Activated CD8-positive, alpha-beta memory T cell treated with anti-CD3 and anti-CD28 coated beads, Interleukin-2, amount 50 U/mL, for 48 hours (primary cell): ENCODE measurements at places on chromosomes 4 and X.

GRCh38 chr4:174526731-174527130, 4.4 kb upstream of the HPGD start:
- no peak for DNase-seq

GRCh38 chrX:116449156-116449555, 12.8 kb downstream of the SLC6A14 start:
- DNase-seq, result no peak

- DNase-seq, result no peak
Observed at GRCh38 chr4:107853444-107854355, 29.0 kb downstream of the SGMS2 start.

DNA sequence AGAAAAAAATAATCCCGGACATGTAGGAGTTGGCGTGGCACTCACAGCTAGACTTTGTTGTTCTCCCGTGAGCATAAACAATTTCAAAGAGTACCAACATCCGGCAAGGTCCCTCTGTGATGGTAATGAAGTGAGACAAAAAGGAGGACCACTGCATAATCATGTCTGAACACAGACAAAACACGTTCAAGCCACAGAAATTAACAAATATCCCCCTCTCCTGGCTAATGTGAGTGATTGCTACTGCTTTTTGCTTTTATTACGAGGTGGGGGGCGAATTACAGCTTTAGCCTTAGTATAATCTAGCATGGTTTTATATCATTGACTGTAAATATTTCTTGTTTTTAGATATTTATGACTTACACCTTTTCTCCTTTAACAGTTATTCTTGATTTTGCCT, 118.5 kb downstream of the PLS3 start:
- DNase-seq, result no peak

GRCh38 chr4:8320386-8320750, 50.8 kb downstream of the HTRA3 start:
- peak; percentile 38 for DNase-seq

DNA sequence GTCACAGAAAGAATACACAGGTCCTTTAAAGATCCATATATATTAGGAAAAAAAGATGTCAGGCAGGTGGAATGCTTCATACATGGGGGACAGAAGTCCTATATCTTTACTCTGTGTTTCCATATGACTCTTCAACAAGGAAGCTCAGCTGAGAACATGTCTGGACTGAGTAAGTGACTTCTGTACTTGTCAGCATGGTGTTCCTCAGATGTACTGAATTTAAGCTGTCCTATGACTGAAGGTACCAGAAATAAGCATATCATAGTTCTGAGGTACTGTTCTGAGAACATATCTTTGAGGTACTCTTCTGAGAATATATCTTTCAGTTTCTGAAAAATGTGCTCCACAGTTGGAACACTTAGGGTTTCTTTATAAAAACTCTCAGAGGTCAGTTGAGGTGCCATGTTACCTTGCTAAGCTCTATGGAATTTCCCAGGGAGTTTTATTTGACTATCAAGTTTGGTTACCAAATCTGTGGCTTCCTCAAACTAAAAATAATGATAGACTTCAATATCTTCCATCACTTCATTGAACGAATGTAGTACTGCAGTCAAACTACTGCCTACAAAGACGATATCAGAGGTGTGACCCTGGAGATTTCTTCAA, 597.2 kb upstream of the GNPDA2 start:
- no peak for DNase-seq

DNA sequence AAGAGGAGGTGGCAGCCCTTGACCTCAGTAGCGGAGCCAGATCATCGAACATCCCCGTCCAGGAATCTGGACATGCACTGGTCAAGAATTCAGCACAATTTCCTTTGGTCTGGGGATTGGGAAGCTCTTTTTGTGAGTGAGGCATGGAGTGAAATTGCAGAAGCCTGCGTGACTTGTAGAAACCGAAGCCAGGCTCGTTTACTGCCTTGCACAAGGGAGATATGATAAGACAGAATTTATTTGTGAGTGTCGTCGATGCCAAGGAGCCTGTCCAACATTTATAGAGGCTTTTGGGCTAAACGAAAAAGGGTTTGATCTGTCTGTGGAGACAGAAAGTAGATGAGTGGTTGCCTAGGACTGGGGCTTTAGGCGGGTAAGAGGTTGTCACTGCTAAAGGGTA, 50.6 kb downstream of the TBL1X start:
- no peak for DNase-seq

GRCh38 chr4:141021397-141022110, 111.7 kb downstream of the RNF150 start:
- DNase-seq, result no peak
